Endothelial cell (in vitro differentiated cells): ENCODE measurements at places on chromosomes 11 and 22.

- no peaks in the 10 kb centered on the region for H3K27me3 ChIP-seq
- H3K4me1 ChIP-seq, result no peaks in the 10 kb centered on the region
- no peaks in the 10 kb centered on the region for H3K36me3 ChIP-seq
- no peak overlapping the region for H3K4me3 ChIP-seq
- no peak for DNase-seq
Measured at GRCh38 chr11:32137263-32137662, 46.4 kb downstream of the RCN1 start.

- peaks cover 31% of the 10 kb centered on the region for H3K4me1 ChIP-seq
- no peaks in the 10 kb centered on the region for H3K27me3 ChIP-seq
- DNase-seq, result no peak
- H3K36me3 ChIP-seq, result peaks cover 4% of the 10 kb centered on the region
Measured at GRCh38 chr22:26998129-26998528, 340.7 kb downstream of the MIAT start.

GRCh38 chr11:112596324-112596723, 335.7 kb upstream of the PLET1 start:
- H3K4me3 ChIP-seq, result no peak overlapping the region
- H3K4me1 ChIP-seq, result peaks cover 12% of the 10 kb centered on the region
- H3K27ac ChIP-seq, result no peak overlapping the region
- H3K36me3 ChIP-seq, result no peaks in the 10 kb centered on the region
- H3K27me3 ChIP-seq, result peaks cover 1% of the 10 kb centered on the region

DNA sequence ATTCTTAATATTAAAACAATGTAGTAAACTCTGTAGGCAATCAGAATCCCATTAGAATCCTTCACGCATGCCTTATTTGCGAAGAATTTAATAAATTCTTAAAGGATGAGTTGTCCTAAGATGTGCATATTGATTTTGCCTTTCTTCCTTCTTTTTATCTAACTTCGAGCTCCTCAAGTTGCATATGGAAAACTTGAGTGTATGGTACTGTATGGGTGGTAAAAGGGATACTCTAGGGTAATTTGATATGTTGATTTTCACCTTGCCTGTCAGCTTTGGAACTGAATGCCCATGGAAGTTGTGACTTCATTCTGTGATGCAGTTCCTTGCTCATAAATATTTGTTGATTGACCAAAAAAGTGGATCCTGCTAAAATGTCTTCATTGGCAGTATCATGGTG, 193.8 kb downstream of the DDX10 start:
- no peaks in the 10 kb centered on the region for H3K27me3 ChIP-seq
- H3K4me1 ChIP-seq, result peaks cover 14% of the 10 kb centered on the region
- no peaks in the 10 kb centered on the region for H3K36me3 ChIP-seq
- no peak overlapping the region for H3K4me3 ChIP-seq
- no peak for DNase-seq

- H3K4me3 ChIP-seq, result no peak overlapping the region
- H3K36me3 ChIP-seq, result peaks cover 14% of the 10 kb centered on the region
- no peak overlapping the region for H3K27ac ChIP-seq
Measured at GRCh38 chr22:26432619-26433311, 3.7 kb downstream of the ASPHD2 start.
